ENCODE measurements at places on chromosomes 7 and 10. TPM values are rescaled to one million over a fixed set of nuclear protein-coding genes. Genes with fewer than 3 reads are reported as not detected.

The TMEM130 gene
- 2.9 TPM for total RNA-seq

The ABCB4 gene
- not detected for total RNA-seq

The FANK1 gene
- 11.5 TPM for total RNA-seq

The FAM25G gene
- not detected for total RNA-seq

DNA sequence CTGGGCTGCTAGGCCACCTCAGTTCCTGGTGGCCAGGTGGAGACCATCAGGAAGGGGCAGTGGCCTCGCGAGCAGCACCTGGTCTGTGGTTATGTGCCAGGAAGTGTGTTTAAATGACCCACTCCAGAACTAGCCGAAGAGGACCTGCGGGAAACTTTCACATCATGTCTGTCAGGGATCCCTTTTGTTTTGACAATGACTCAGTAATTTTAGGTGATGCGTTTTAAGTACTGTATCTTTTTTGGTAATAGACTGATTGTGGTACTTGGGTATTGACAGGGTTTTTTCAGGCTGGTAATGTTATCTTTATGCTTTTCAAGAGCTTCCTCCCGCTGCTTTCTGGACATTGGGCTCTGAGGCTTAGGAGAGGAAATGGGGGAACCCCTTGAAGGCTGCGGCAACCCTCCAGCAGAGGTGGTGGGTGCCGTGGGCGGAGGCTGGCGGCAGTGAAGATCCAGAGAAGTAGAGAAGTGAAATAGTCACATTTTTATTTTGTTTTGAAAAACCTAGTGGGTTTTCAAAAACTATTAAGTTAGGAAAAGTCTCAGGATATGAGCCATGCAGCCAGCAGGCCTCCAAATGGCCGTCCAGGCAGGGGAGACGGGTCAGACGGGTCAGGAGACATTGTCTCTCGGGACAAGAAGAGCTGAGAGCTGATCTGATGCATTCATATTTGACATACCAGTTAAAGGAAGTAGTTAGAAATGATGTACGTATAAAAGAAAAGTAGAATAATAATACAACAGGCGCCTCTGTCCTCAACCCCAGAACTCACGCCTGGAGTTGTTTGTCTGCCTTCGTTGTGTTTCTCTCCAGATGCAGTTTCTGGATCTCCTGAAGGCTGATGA, 27.7 kb downstream of the PPP2R2D start:
- no peak for DNase-seq
- H3K36me3 ChIP-seq, result no peaks in the 10 kb centered on the region
- peak overlapping the region; percentile 10 for H3K27ac ChIP-seq
- H3K4me1 ChIP-seq, result peaks cover 35% of the 10 kb centered on the region
- H3K4me3 ChIP-seq, result no peak overlapping the region

GRCh38 chr10:106635947-106636346, 528.6 kb downstream of the SORCS1 start:
- no peak overlapping the region for H3K27ac ChIP-seq
- DNase-seq, result peak; percentile 51
- H3K4me1 ChIP-seq, result no peaks in the 10 kb centered on the region
- H3K36me3 ChIP-seq, result no peaks in the 10 kb centered on the region
- no peak overlapping the region for H3K4me3 ChIP-seq
- no peaks in the 10 kb centered on the region for H3K27me3 ChIP-seq

DNA sequence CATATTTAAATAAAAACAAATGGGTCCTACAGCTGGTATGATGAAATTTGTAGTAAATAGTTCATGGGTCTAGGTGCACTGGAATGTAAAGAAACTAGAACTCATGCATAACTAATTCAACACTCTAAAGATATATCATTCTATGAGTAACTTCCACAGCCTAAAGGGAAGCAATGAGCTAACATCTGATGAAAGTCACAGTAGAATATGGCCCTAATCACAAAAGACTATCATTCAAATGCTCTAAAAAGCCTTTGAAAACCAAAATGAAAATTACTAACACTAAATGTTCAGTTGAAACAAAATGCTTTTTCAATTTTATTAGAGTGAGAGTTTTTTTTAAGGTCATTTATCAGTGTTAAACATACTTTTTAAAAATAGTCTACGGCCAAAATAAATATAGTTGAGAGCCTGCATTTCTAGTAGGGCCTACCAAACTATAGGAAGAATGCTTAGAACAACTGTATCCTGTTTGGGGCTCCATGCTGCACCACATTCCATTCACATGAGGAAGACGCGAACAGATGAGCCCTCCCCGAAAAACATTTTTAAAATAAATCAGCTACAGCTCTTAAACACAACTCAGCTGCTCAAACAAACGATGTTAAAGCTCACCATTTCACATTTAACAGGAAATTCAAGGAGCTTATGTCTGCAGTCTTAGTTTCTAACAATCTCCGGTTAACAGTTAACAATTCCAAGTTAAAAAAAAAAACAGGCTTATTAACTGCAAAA, 134.5 kb downstream of the NRBF2 start:
- H3K36me3 ChIP-seq, result no peaks in the 10 kb centered on the region
- H3K27me3 ChIP-seq, result no peaks in the 10 kb centered on the region
- H3K4me3 ChIP-seq, result peak overlapping the region; percentile 58
- peaks cover 18% of the 10 kb centered on the region for H3K4me1 ChIP-seq

Data from lower lobe of right lung (tissue), 2 donors.